ENCODE measurements at places on chromosomes 16 and 17. TPM values are rescaled to one million over a fixed set of nuclear protein-coding genes. Genes with fewer than 3 reads are reported as not detected.

The KRTAP9-2 gene
- total RNA-seq, result not detected

The KRT28 gene
- total RNA-seq, result not detected

The EME1 gene
- total RNA-seq, result 4.5 TPM

The GCSH gene
- 21.2 TPM for total RNA-seq

DNA sequence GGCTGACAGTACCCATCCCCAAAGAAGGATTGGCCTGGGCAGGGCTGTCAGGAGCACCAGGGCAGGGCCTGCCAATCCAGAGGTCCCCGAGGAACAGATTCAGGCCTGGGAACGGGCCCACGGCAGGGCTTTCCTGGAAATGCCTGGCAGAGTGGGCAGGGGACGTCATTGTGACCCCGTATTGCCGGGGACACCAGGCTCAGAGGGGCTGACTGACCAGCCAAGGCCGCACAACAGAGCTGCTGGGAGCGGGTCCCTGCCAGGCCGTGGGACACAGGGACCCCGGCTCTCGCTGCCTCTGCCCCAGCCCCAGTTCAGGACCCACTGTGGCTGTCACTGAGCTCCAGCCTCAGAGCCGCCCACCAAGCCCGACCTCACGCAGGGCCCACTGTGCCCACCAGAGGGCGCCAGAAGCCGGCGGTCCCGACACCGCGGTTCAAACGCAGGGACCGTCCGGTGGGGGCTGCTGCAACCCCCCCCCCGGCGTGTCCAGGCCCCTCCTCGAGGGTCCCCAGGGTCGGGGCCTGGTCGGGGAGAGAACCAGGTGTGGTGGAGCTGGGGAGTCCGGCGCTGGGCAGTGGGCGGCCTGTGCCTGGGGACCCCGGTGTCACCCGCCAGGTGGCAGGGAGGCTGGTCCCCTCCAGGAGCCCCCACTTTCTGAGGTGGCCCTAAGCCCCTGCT is 15.2 kb upstream of the SSTR5 start:
- DNase-seq, result no peak

DNA sequence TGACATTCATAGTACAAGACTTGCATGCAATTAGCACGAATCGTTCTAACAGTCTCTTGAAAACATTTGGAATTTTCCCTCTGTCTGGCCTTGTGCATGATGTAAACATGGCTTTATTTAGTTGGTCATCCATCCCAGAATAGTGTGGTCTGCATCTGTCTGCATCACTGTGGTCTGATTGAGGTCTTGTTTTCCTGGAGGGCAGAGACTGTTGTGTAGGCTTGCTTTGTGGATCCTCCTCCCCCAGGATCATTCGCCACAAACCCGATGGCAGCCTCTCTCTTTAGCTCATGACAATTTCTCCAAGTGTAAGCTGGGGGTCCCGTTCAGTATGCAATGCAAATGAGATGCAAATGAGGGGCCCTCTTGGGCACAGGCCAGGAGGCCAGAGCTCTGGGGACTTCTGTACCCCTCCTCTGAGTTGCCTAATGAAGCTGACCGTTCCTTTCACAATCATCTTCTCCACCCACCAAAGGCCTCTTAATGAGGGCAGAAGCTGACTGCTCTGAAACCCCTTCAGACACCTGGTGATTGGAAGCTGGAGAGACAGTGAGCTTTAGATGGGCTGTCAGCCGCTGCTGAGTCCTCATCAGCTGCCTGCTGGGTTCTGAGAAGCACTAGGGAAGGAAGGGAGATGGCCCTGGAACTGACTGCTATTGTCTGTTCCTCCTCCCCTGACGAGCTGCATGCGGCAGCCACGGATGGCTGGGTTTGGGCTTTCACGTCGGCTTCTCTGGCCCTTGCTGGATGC is 201.2 kb upstream of the CACNG3 start:
- no peak for DNase-seq

- no peak for DNase-seq
These were observed 12.2 kb downstream of the AIPL1 start for GRCh38 chr17:6422654-6423241.

- DNase-seq, result no peak
These were observed 70.4 kb upstream of the TANC2 start for GRCh38 chr17:62895320-62896301.

- DNase-seq, result no peak
These were observed 22.7 kb downstream of the YPEL2 start for GRCh38 chr17:59353936-59354755.

GRCh38 chr17:28599311-28600184 is 723 bp upstream of the SPAG5 start:
- DNase-seq, result peak; percentile 89

- no peak for DNase-seq
These were observed 27.7 kb downstream of the GPR142 start for GRCh38 chr17:74394977-74395376.

DNA sequence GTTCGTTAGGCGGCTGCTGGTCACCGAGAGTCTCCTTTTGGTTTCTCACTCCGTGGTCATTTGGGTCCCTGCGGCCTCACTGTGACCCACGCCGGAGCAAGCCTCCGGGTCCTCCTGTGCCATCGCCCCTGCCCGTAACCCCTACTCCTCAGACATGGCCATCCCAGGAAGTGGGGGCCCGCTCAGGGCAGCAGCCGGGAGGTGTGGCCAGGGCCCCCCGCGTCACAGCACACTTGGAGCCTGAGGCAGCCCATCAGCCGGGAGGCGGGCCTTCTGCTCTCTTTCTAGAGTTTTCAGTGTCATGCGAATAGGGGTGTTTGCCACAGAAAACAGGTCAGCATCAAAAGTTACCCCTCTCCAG is 7.9 kb upstream of the WFIKKN1 start:
- no peak for DNase-seq

DNA sequence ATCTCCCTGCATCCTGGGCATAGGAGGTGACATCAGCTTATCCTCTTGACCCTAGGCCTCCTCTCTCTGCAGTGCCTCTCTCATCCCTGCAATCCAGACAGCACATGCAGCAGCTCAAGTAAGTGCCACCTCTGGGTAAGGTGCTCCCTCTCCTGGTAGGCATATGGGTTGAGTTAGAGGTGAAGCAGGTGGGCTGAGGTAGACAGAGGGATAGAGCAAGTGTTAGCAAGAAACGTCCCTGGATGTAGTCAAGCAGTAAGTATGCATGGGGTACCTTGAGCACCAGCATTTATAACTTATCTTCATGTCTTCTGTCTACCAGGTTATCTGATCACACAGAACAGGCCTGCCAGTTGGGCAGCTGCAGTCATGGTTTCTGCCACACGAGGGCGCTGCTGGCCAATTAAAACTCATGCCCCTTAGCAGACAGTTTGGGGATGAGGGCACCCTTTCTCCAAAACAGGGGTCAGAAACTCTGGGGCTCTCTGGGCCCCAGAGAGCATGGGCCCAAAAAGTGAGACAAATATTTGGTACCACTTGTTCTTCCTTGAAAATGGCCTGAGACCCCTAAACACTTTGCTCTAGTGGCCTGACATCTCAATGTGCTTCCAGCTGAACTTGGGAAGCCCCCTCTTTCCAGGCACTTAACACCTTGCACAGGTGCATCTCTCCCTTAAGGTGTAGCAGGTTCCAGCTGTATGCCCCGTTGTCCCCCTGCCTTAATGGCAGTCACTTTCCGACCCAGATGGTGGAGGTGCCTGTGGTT is 59.8 kb downstream of the NEUROD2 start:
- peak; percentile 40 for DNase-seq

DNA sequence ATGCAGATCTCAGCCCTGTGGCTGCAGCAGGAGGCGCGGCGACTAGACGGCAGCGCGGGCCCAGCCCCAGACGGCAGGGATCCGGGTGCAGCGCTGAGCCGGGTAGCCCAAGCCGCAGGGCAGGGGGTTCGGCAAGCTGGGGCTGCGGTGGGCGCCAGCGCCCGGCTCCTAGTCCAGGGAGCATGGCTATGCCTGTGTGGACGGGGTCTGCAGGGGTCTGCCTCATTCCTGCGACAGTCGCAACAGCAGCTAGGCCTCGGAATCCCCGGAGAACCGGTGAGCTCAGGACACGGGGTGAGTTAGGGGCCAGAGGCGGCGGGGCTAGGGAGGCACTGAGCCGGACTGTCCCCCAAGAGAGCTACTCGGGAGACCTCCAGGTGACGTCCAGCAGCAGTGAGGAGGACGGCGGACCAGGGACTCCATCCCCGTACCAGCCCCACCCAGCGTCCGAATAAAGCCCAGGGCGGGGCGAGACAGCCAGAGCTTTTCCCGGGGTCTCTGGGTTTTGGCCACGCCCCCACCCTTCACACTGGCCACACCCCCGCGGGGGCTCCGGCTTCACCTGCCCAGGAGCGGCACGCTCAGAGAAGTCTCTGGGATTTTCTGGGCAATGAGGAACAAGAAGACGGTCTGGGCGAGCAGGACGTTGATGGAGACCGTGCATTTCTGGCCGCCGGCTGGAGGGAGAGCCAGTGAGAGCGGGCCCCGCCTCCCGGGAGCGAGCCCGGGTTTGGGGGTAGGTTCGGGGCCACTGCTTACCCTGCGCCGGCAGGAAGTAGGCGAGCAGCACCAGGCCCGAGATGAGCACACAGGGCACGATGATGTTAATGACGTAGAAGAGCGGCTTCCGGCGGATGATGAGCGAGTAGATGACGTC is 1.1 kb downstream of the C17orf107 start:
- DNase-seq, result no peak

GRCh38 chr17:39756380-39757079 is 18.8 kb downstream of the GRB7 start:
- no peak for DNase-seq

DNA sequence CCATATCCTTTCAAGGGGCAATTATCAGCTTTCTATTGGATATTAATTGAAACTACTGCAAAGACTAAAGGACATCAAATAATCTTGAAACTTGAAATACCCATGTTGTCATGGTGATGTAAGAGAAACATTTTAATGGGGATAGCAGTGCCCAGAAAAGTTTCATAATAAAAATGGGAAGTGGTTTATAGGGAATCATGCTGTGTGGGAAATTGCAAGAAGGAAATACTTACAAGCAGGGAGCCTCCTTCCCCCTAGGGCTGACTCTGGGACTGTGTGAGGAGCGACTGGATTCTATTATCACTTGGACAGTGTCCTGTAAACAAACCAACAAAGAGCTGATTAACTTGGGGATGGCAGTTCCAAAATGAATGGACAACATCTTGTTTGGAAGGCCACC is 1393.1 kb upstream of the GOT2 start:
- no peak for DNase-seq

DNA sequence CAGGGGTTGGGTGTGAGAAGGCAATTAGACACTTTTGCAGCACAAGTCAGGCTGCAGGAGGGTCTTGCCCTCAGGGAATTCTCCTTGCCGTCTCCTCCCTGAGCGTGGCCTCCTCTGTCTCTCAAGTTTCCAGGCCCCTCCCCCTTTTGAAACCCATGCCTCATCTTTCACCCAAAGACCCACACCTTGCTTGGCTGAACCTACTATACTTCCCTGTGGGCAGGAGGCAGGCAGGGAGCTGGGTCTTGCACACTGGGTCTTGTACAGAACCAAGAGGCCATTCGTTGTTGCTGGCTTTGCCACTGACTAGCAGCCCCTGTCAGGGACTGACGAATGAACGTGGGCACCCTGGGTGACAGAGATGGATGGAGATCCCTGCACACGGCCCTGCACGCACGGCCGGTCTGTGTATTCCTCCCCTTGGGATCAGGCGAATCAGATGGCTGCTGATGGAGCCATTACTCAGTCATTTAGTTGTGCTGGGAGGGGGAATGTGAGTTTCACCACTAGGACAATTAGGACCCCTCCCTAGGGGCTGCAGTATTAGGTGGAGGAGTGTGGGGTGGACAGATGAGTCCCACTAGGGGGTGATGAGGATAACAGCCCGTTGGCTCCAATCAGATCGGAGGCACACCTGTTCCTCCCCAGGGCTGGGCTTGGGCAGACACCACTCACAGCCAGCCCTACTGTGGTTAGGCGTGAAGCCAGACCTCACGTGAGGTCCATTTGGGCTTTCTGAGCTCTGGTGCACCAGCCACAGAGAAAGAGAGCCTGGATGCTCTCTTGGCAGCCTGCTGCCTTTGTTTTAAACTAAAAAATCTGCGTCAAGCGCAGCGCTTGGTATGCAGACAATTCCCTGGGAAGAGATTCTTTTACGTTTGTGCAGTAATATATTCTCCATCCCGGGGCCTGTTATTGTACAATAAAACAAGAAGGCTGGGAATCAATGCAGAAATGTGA is 167.7 kb upstream of the WSCD1 start:
- DNase-seq, result no peak

GRCh38 chr17:58120195-58120822 is 27.9 kb upstream of the OR4D1 start:
- DNase-seq, result peak; percentile 72

DNA sequence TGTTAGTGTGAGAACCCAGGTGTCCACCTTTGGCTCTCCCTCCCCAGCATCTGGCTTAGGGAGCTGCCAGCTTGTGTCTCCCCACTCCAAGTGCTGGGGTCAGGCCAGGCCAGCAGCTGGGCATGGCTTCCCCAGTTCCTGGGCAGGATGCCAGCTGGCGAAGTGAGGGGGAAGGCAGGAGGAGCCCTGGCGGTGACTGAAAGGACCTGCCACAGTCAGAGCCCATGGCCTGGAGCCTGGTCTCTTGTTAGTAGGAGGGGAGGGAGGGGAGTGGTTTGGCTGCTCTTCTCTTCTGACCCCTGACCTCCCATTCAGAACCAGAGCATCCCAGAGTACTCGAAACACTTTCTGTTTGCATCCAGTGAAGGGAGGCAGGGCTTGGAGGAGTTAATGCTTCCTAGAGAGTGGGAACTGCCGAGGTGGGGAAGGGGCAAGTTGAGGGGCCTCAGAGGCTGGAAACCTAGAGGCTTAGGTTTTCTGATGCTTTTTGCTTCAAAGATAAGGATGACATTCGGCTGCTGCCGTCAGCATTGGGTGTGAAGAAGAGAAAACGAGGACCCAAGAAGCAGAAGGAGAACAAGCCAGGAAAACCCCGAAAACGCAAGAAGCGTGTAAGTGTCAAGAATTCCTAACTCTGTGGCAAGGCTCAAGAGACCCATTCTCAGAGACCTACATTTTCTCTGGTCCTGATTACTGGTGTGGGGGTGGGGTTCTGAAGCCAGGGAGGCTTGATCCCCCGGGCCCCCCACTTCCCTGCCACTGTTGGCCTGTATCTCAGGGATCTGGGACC is 772 bp downstream of the CHD3 start:
- peak; percentile 96 for DNase-seq

DNA sequence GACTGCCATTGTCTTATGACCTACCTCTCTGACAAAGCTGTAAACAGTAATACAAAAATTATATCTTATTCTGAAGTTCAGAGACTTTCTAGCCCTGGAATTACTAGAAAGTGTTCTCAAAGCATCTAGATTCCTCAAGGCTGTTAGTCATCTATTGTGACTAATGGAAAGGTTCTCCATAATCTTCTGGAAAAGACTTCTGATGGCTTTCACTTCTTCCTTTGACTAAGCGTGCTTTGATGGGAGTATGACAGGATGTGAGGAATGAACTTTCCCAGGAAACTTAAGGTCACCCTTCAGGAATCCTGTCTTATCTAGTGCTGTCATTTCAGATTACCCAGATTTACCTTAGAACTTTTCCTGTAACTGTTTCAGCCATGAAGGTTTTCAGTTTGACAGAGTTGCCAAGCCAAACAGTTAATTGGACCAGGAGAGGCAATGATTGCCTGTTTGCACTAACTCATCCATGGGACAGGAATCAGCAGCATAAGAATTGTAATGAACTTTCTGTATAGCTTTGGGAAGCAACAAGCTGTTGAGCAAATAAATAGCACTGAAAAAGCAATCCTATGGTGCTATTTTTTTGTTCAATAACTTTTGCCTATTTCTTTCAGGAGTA is 43.5 kb downstream of the AP2B1 start:
- DNase-seq, result peak; percentile 15

All from fibroblast of villous mesenchyme (primary cell).